ENCODE measurements at places on chromosomes 5 and 9.

GRCh38 chr9:105296877-105297287 is 52.4 kb downstream of the SLC44A1 start:
- H3K36me3 ChIP-seq: peaks cover 8% of the 10 kb centered on the region
- no peak for DNase-seq
- no peaks in the 10 kb centered on the region for H3K27me3 ChIP-seq
- H3K4me3 ChIP-seq: no peak overlapping the region

- no peak overlapping the region for H3K4me3 ChIP-seq
- H3K27ac ChIP-seq: no peak overlapping the region
- no peaks in the 10 kb centered on the region for H3K36me3 ChIP-seq
These were observed 13.5 kb downstream of the CTNND2 start for GRCh38 chr5:11890777-11891176.

- no peak overlapping the region for H3K4me3 ChIP-seq
- no peak for DNase-seq
- no peak overlapping the region for H3K27ac ChIP-seq
- H3K4me1 ChIP-seq: peaks cover 54% of the 10 kb centered on the region
- no peaks in the 10 kb centered on the region for H3K27me3 ChIP-seq
- H3K36me3 ChIP-seq: peaks cover 8% of the 10 kb centered on the region
These were observed 38.4 kb downstream of the PRKACG start for GRCh38 chr9:68975365-68976043.

- no peaks in the 10 kb centered on the region for H3K27me3 ChIP-seq
- no peaks in the 10 kb centered on the region for H3K36me3 ChIP-seq
- H3K4me3 ChIP-seq: no peak overlapping the region
- H3K4me1 ChIP-seq: peaks cover 16% of the 10 kb centered on the region
- H3K27ac ChIP-seq: no peak overlapping the region
- DNase-seq: peak; percentile 68
These were observed 100.3 kb upstream of the PANK3 start for GRCh38 chr5:168679515-168679920.

DNA sequence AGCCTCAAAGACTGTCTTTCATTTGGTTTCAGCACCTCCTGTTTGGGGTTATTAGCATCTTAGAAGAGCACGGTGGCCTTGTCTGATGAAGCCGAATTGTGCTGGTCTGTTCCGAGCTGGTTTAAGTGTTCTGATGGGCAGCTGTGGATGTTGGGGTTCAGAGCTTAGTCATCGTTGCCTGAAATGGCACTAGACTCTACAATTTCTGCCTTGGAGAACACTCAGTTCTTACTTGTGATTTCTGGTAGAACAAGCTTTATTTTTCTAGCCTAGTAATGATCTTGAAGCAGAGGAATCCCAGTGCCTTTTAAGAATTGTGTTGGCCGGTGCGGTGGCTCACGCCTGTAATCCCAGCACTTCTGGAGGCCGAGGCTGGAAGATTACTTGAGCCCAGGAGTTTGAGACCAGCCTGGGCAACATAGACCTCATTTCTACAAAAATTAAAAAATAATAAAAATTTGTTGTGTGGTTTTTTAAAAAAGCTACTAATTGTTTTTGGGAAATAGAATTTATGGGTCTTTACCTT is 7.8 kb downstream of the FBXW5 start:
- DNase-seq: no peak
- no peak overlapping the region for H3K27ac ChIP-seq
- peaks cover 21% of the 10 kb centered on the region for H3K36me3 ChIP-seq

DNA sequence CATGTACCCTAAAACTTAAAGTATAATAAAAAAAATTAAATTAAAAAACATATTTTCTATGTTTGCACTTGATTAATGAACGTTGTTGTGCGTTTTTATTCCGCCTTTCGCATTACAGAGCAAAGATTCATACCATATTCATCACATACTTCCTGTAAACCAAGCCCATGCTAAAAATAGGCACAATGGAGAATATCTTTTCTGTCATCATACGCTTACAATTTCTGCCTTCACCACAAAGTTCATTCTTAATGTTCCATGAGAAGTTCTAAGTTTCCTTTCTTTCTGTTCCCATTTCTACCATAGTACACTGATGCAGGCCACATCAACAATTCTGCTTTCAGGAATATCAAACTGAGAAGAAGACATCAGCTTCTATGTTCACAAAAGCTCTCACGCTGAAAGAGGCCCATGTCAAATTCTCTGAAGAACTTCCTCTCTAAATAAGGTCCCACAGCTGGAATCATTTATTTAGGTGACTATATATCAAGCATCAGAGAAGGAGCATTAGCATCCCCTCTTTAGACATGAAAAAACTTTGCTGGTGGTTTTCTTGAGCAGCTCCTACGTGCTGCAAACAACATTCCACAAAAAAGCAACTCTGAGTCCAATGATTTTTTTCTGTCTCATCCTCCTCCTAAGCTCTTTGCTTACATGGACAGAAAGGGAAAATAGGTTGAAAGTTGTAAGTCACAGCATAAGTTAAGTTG is 456.4 kb downstream of the CDH10 start:
- DNase-seq: no peak
- no peaks in the 10 kb centered on the region for H3K27me3 ChIP-seq
- no peak overlapping the region for H3K27ac ChIP-seq
- no peaks in the 10 kb centered on the region for H3K36me3 ChIP-seq
- H3K4me3 ChIP-seq: no peak overlapping the region
- no peaks in the 10 kb centered on the region for H3K4me1 ChIP-seq

GRCh38 chr9:132595319-132595718 is 12.9 kb downstream of the BARHL1 start:
- peaks cover 15% of the 10 kb centered on the region for H3K27me3 ChIP-seq
- H3K4me3 ChIP-seq: no peak overlapping the region
- H3K27ac ChIP-seq: no peak overlapping the region
- H3K4me1 ChIP-seq: no peaks in the 10 kb centered on the region
- peaks cover 1% of the 10 kb centered on the region for H3K36me3 ChIP-seq
- no peak for DNase-seq

DNA sequence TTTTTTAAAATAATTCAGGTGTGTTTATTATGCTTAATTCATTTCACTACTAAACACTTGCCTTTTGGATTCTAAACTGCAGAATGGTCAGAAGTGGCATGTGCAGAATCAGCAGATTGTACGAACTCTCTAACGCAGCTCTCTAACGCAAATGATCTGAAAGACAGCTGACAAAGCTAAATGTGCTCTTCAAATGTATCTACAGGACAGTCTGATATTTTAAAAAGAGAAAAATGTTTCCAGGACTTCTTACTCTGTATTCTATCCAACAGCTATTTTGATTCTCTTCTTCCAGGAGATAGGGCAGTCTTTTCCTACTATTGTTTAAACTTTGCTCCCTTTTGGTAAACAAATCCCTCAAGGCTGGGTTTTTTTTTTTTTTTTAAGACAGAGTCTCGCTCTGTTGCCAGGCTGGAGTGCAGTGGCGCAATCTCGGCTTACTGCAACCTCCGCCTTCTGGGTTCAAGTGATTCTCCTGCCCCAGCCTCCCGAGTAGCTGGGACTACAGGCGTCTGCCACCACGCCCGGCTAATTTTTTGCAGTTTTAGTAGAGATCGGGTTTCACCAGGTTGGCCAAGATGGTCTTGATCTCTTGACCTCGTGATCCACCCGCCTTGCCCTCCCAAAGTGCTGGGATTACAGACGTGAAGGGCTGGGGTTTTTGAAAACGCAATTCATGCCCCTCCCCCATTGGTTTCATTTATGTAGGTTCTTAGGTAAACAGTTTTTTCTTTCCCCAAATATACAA is 1.2 kb downstream of the NMRK1 start:
- H3K4me1 ChIP-seq: peaks cover 57% of the 10 kb centered on the region
- peaks cover 42% of the 10 kb centered on the region for H3K36me3 ChIP-seq
- DNase-seq: peak; percentile 36
- H3K4me3 ChIP-seq: peak overlapping the region; percentile 90

- no peaks in the 10 kb centered on the region for H3K4me1 ChIP-seq
- no peak overlapping the region for H3K4me3 ChIP-seq
- H3K27me3 ChIP-seq: no peaks in the 10 kb centered on the region
- H3K36me3 ChIP-seq: no peaks in the 10 kb centered on the region
- no peak overlapping the region for H3K27ac ChIP-seq
These were observed 197.0 kb downstream of the FBN2 start for GRCh38 chr5:128341056-128341455.

- DNase-seq: no peak
- H3K27me3 ChIP-seq: peaks cover 2% of the 10 kb centered on the region
- no peaks in the 10 kb centered on the region for H3K36me3 ChIP-seq
- no peak overlapping the region for H3K27ac ChIP-seq
- H3K4me1 ChIP-seq: no peaks in the 10 kb centered on the region
These were observed 59.0 kb downstream of the ALDH7A1 start for GRCh38 chr5:126535856-126536545.

Measured in activated CD4-positive, alpha-beta T cell treated with anti-CD3 and anti-CD28 coated beads, Interleukin-2, amount 10 ng/mL, durations not matched to agents 7 days and 5 days (primary cell).